ENCODE measurements at places on chromosomes 13 and 19.

DNA sequence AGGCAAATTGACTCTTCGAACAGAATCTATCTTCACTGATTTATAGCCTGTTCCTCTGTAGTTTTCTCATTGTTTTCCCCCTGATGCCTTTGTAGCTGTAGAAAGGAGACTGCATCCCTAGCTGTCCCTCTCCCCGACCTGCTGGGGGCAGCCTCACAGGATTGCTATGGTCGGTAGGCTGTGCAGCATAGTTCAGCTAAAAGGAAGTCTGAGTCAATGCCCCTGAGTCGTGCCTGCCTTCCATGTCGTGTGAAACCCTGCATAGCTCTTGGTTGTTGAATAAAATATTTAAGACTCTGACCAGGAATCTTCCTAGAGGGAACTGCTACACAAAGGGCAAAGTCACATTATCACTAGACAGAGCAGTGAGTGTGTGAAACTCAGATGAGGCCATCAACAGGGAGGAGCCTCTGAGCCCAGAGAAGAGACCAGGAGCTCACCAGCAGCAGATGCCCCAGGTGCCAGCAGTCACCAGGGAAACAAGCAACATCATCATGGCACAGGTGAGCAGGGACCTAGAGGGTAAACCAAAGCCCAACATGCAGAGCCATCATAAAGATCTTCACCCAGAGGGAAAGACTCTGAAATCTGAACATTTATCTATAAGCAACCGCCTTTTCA, 108.4 kb upstream of the NBEA start:
- DNase-seq = no peak

DNA sequence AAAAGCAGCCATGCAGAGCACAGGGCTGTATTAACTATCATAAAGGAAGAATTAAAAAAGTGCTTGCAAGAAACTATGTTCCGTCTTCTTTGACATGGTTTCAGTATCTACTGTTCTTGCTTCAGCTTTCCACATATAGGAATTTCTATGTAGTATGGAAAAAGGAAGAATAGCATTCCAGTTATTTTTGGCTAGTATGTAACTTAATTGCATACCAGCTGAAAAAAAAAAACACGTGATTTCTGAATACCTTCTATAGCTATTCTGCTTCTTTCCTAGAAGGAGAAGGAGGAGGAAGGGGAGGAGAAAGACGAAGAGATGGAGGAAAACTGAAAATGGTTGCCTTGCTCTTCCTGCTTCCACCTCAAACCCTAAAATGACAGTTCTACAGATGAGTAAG, 619.0 kb downstream of the KCTD12 start:
- DNase-seq = no peak

DNA sequence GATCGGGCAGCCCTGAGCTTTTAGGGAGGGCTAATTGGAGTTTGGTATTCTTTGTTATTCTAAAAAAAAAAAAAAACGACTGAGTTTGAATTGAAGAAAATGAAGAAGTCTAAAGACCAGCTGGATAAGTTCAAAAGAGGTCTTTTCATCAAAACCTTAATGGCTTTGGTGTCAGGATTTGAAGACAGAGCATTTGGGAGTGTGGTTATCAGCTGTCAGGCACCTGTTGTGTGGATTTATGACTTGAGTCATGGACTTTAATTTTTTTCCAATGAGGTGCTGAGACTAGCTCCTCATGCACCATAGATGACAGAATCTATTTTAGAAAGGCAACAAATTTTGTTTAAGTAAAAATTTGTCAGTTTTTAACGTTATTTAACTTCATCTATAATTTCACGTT, 72.5 kb downstream of the FREM2 start:
- no peak for DNase-seq

DNA sequence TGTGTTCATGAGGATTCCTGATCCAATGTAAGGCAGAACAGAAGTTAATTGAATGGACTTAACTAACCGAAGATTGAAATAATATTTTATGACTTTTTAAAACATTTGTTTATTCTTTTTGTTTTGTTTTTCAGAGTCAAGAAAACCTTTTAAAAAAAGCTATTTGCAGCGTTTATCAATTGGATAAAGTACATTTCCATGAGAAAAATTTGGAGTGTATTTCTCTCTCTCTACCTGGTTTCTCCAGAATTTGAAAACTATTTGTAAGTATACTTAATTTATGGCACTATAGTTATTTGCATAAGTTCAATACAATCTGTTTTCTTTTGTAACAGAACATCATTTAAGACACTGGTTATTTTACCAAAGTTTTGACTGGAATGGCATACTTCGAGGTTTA, 208.0 kb upstream of the UBL3 start:
- no peak for DNase-seq

DNA sequence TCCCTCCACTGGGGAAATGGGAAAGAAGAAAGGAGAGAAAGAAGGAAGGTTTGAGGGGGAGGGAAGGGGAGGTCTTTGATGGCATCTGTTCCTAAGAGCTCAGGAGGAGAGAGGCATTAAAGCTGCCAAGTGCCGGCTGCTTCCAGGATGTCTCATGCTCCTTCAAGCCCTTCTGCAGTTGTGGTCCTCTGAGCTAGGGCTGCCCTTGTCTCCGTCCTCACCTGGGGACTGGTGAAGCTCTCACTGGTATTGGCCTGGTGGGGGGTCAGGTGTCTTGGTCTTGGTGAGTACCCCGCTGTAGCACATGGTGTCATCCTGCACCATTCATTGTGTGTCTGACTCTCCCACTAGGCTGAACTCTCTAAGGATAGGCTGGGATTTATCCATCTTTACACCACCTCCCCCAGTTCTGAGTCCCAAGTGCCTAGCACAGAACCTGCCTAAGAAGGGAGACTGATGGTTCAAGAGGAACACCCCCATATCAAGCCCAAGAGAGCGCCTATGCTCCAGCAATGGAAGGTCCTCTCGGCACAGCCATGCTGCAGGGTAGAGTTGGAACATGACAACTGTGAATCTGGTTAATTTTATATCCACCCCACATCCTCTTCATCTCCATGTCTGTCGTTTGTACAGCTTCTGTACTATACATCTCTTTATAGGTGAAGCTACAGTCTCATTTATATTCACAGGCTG, 83.7 kb downstream of the AKAP11 start:
- DNase-seq = no peak

DNA sequence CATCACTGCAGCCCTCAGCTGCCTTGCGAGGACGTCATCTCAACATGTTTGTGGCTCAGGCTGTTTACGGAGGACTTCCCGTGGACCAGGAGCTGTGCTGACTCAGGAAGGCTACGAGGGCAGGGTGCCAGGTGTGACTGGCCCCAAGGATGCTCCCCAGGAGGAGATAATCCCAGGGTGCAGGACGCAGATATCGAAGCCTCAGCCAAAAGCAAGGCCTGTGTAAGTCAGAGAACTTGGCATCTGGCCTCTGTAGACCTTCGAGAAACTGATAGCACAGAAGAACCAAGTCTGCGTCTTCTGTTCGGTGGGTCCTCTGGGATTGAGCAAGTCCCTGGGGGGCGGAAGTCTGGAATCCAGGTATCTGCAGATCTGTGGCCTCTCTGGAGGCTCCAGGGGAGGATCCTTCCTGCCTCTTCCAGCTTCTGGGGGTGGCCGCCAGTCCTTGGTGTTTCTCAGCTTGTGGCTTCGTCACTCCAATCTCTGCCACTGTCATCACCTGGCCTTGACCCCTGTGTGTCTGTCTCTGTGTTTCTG, 2.6 kb upstream of the DOHH start:
- DNase-seq = no peak

DNA sequence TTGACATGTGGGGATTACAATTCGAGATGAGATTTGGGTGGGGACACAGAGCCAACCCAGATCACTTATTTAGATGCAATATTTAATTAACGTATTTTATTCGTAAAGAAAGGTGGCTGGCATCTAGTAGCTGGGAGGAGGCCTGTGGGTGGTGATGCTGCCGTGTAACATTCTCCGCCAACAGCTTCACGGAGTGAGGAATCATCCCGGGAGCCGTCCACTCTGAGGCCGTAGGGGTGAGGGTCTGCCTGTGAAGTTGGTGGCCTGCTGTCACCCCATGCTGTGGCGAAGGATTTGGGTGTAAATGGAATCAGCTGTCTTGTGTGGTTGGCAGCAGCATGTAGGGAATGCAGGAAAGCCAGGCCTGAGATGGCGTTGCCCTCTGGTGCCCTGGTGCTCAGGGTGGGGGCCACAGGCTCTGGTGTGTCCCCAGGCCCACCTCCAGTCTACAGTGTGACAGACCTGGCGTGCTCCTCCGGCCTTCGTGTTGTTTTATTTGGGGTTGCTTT, 3.3 kb upstream of the TEX29 start:
- no peak for DNase-seq

DNA sequence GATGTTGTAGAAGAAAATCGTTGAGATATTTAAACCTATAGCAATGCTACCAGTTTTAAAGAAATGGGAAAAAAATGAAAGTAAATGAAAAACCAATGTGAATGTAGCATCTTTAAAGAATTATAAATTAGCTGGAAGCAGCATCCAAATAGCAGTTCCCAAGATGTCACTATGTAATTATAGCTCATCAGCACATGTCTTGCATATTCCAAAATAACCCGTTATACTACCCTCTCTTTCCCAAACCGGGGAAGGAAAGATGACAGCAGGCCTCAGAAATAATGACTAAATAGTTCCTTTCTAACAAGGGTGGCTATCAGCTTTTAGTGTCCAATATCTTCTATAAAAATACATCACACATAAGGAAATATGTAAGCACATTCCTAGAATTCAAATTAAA, 140.5 kb downstream of the FGF14 start:
- no peak for DNase-seq

DNA sequence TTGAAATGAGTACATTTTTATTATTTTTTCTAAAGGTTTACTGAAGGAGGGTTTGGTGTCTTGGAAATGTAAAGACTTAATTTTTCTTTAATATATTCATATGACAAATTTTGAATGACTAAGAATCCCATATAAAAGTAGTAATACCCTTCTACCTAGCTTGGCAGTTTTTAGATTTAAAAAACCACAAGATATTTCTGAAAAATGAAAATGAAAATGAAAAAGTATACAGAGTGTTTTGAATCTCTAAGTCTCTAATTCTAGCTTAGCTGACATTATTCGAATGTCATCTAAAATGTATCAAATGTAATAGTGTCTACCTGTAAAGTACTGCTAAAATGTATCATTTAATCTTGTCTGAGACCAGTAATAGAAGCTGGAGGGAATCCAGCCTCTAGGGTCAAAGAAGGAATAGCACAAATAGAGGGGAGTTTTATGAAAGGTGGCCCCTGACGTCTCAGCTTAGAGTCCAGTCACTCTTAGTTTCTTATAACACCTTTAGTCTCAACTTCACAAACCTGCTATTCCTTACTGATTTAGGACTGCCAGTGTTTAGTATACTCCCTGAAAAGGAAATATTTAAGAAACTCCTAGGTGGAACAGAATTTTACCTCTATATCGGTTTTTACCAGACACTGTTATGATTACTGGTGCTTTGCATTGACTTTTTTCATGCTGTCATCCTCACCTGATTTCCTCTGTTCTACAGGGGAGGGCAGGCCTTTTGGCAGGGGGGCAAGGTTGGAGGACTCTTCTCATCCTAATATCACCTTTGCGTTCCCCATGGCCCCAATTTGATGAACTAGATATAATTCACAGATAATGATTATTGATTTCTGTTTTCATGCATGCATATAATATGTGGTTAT, 16.2 kb upstream of the MIR17HG start:
- DNase-seq = no peak

GRCh38 chr19:49767381-49767780, 580 bp downstream of the AP2A1 start:
- DNase-seq = no peak

- DNase-seq = no peak
Measured at GRCh38 chr19:38266981-38267597, 2.7 kb downstream of the SPINT2 start.

DNA sequence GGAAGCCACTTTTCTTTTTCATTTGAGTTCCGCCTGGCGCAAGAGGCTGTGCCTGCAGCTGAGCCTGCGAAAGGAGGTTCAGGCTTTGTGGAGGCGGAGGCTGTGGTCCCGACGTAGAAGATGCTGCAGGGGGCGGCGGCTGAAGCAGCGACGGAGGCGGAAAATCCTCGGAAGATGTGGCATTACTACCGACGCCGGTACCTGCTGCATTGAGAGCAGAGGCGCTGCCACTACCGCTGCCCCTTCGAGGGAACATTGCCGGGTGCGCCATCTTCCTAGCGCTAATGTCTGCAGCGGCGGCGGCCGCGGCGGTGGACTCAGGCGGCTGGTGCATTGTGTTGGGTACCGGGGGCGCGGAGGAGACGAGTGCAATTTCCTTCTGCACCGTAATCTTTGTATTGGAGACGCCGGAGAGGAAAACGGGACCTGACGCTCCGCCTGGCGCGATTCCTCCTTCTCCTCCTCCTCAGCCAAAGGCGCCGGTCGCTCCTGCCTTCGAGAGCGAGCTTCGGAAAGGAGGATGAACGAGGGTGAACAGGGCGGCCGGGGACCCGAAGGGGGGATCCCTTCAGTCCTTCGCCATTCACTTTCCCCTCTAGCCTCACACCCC, at the start of gene TSC22D1:
TSC22D1 (minus strand) TSS at position 590 of the 610 bp plus-strand sequence; CDS start at position 334, 256 bp downstream.
- DNase-seq = peak; percentile 62

GRCh38 chr13:72122661-72123255, 255.8 kb upstream of the DACH1 start:
- no peak for DNase-seq

- no peak for DNase-seq
Measured at GRCh38 chr19:5127717-5128116, 158.8 kb downstream of the KDM4B start.

GRCh38 chr19:47765523-47766358, 12.8 kb upstream of the SELENOW start:
- DNase-seq = no peak

GRCh38 chr19:30968210-30968609, 381.0 kb downstream of the TSHZ3 start:
- no peak for DNase-seq

DNA sequence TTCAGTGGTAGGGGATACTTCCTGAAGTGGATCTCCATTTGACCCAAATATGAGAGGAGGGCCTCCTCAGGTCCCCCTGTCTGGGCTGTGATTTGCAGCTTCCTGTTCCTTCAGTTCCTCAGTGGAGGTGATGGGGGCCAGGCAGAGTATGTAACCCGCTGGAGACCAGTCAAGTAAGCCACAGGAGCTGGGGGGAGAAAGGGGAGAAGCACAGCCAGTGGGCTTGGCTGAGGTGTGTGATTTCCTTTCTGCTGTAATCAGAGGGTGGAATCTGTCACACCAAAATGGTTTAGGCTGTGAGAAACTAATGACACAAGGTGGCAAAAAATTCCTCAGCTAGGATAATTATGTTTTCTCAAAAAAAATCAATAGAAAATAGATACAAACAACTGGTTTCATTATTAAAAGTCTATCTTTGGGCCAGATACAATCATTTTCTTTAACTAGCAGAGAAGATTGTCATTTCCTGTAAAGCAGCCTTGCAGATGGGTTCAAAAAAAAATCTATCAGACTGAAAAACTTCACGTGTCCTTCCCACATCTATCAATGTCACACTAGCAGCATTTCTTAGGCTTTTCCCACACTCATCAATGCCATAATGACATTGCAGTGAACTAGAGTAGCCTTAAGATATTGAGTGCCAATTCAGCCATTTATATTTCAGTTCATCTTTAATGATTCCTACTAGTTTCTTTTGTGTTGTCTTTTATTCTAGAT, 1660.3 kb downstream of the EFNB2 start:
- no peak for DNase-seq

DNA sequence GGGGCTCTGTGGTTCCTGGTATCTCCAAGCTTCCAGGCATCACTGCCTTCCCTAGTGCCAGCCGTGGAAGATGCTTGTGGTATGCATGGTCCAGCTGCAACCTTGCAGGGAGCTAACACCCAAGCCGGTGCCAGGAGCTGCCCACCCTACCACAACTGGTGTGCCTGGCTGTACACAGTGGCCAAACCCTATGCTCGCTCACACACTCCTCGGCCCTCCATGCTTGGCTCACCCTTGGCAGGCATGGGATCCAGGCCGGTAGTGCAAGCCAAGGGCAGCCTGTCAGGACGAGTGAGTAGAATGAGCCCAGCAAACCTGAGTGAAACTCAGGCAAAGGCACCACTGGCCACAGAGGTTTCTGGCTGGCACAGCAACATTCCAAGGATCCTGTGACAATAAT, 1676.0 kb downstream of the SLITRK1 start:
- no peak for DNase-seq

Measured in putamen (tissue), 1 donor.